ENCODE measurements at places on chromosomes 6 and 20.

- no peak for DNase-seq
Measured at GRCh38 chr20:44691424-44692423, 23.4 kb upstream of the CCN5 start.

DNA sequence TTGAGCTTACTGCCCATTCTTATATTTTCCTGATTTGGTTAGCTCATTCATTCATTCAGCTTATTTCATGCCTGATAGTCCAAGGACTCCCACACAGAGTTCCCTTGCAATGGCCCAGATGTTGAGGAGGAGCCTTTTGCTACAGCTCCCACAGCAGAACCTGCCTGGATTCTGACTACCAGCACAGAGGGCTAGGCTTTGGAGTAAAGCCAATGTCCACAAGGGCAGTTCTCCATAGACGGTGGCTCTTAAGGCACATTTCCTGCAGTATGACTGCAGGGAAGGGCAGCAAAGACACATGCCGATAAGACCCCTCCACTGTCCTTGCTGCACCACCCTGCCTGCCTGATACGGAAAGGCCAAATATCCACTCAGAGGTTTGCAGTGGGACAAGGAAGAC, 112.3 kb upstream of the SYNDIG1 start:
- DNase-seq = no peak

DNA sequence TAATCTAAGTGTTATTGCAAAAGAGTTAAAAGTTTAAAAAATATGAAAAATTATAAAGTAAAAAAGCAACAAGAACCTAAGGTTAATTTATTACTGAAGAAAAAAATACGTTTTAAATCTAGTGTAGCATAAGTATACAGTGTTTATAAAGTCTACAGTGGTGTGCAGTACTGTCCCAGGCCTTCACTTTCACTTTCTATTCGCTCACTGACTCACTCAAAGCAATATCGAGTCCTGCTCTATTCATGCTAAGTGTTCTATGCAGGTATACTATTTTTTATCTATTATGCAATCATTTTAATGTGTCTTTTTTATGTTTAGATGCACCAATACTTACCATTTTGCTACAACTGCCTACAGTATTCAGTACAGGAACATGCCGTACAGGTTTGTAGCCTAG, 113.0 kb downstream of the MANEA start:
- peak; percentile 25 for DNase-seq

DNA sequence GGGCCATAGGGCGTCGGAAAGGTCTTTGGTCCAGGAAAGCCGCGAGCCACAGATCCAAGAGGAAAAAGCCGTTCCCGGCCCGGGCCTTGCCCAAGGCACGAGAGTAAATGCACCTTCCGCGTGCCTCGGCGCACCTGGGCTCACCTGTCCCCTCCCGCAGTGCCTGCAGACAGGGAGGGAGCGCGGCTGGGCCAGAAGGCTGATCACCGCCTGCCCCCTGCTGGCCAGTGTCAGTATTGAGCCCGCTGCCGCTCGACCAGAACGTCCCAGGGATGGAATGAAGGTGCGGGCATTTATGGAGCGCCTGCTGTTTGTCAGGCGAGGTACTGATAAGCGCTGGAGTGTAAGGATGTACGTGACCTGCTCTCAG, 679 bp upstream of the LPIN3 start:
- peak; percentile 75 for DNase-seq
